ENCODE measurements at places on chromosomes 1 and 21.

GRCh38 chr1:186848509-186849130, 19.9 kb downstream of the PLA2G4A start:
- DNase-seq: no peak

DNA sequence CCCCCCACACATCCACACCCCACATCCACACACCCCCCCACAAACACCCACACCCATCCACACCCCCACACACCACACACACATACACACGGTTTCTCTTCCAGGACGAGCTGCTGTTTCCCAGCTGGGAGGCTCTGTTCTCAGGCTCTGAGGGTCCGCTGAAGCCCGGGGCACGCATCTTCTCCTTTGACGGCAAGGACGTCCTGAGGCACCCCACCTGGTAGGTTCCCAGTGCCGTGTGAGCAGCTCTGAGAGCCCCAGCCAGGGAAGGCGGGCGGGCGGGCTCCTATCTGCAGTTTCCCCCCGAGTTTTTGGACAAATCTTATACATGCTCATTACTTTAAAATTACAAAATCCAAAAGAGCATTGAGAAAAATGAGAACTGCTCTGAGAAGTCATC, 31.2 kb downstream of the SLC19A1 start:
- DNase-seq: no peak

DNA sequence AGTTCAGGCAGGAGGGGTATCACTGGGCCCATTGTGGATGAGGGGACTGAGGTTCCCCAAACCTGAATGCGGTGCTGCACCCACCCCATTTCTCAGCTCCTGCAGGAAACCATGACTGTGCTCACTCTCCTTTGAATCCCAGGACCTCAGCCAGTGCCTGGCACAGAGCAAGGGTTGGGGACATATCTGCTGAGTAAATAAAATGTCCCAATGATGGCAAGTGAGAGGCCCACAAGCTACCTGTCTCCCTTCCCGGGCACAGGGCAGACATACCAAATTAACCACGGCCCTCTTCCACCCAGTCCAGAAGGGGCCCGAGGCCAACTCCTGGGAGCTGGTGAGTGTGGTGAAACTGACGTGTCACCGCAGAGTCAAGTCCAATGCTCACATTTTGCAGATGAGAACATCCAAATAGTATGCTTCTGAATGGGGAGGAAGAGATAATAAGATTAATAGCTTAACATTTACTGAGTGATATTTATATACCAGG, 97.6 kb downstream of the EPHB2 start:
- DNase-seq: no peak

DNA sequence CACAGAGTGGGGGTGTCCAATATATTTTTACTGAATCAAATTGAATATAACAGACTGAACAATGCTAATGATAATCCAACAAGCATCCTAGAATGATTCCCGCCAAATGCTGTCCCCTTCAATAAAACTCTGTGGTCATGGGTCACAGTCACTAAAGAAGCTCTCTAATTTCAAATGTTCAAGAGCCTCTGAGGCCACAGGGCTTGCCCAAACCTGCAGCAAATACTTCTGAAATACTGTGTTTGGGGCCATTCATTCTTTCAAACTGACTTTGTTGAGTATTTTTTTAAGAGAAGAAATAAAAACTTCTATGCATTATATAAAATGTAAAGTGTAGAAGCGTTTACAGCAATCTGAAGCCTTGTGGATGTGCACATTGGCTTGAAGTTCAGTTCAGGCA, 7.6 kb upstream of the BEND5 start:
- DNase-seq: no peak

DNA sequence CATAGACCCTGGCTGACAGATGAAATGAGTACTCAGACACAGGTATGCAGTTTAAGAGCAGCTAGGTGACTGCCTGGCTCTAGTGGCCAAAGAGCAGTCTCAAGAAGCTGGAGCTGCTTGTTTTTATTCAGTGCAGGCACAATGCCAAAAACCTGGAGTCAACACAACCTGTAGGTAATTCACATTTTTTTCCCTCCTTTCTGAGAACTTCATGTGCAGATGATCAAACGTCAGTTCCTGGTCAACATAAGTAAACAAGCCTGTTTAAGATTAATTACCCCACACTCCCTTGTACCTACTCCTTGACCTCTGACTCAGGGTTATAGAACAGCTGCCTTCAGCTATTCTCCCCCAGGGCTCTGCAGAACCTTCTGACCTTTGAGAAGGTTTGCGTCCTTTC, 17.3 kb upstream of the ACADM start:
- no peak for DNase-seq

Data from erythroblast (primary cell).